ENCODE measurements at places on chromosomes 16 and 17.

DNA sequence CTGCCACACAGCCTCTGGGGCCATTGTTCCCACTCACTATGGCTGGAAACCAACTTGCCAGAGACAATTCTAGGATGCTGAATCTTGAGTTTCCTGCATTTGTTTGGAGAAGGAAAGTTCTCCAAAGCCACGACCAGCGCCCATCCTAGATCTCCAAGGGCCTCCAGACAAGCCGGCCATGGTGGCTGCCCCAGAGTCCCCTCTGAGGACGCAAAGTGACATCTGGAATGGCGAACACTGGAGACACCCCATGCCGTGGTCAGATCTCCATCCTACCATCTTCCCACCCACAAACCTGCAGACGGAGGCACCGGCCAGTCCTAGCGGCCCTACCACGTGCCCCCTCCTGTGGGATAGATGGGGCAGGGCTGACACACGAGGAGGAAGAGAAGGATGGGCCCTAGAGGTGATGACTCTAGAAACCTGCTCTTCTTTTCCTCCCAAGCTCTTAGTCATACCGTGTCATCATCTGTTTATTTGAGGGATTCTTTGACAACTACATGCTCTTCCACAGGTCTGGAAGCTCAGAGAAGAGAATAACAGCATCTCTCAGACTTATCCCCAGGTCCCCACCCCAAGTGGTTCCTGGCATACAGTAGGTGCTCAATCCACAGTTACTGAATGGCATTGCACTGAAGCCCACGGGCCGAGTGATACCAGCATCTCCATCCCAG, 71.3 kb downstream of the MYH11 start:
- DNase-seq: no peak

DNA sequence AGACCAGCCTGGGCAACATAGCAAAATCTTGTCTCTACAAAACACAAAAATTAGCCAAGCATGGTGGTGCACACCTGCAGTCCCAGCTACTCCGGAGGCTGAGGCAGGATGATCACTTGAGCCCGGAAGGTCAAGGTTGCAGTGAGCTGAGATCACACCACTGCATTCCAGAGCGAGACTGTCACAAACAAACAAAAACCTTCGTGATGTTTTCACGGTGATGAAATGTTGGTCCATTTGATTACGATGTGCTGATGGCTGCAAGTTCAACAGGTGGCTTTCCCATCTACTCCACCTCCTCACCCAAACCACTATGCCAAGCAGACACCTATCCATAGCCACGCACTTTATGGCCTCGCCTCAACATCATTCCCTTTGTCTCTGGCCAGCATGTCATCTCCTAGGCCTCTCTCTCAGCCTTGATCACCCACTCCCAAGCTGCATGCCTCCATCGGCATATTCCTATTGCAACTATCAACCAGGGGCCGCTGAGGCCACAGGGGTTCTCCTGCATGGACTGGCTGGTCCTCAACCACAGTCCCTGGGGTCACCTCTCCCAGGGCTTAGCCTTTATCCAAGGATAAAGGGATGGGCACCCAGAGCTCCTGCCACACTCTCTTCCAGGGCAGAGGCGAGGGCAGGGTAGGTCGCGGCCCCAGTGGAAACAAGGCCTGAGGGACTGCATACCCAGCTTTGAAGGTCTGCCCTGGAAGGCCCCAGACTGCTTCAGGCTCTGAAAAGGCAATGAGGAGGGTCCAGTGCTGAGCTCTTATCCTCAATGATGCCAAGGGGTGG, 17.1 kb upstream of the ALOX15B start:
- DNase-seq: no peak

- DNase-seq: no peak
Measured at GRCh38 chr17:40303708-40304551, 5.0 kb upstream of the RARA start.

DNA sequence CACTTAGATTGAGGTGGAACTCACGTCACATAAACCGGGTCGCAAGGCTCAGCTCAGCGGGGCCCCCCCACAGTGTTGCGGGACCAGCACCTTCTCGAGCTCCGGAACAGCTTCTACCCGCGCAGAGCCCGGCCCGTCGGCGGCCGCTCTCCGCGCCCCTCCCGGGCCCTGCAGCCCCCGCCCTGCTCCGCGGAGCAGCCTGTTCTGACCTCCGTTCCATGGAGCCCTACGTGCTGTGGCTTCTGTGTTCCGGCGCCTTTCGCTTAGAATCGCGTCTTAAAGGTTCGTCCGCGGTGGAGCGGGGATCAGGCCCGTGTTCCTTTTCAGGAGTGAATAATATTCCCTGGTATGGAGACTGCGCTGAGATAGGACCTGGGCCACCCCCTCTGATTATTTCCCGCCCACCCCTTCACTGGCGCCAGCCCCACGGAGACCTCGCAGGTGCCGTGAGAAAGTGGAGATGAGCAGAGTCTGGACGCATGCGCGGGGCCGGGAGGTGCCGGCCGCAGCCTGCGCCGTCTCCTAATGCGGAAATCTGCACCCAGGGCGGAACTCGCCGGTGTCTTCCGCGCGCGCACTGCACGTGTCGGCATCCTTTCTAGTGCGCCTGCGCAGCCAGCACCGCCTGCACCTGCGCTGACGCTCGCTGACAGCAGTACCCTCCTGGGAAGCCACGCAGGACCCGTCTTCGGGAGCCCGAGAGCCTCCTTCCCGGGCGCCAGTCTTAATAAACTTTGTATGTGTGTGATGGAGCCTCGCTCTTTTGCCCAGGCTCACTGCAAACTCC, 30.9 kb downstream of the ZNF778 start:
- no peak for DNase-seq

DNA sequence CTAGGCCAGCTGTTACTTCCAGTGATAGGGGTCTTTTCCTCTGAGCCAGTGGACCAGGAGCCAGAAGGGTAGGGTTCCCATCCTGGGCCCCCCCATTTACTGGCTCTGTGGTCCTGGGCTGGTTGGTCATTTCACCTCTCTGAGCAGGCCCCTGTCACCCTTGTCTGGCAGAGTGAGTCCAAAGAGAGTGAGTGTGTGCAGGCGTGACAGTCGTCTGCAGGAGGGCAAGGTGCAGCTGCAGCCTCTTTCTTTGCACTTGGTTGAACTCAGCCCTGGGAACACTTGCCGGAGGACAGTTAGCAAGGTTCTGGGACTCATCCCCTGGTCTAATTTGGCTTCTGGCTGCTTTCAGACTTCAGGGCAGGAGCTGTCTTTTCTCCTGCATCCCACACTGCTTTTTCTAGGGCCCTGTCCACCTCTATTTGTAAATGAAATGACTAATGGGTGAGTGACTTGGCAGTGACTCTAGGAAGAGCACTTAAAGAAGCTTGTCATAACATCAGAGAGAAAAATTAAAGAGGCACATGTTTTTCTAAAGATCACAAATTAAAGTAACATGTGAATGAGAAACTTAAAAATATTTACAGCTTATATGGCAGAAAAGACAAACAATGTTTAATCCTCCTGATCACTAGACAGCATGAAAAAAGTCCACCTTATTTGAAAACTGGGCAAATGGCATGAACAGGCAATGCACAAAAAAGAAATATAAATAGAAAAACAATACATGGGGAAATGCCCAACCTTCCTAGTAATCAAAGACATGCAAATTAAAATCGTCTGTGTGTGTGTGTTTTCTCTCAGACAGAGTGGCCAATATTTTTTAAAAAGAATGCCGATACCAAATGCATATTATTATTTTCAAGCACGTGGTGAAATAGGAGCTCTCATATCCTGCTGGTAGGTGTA, 137.5 kb downstream of the NTN1 start:
- no peak for DNase-seq
